ENCODE measurements at places on chromosomes 3 and 15. TPM values are rescaled to one million over a fixed set of nuclear protein-coding genes. Genes with fewer than 3 reads are reported as not detected.

MCF2L2 gene
- total RNA-seq, result 1.1 TPM

DNA sequence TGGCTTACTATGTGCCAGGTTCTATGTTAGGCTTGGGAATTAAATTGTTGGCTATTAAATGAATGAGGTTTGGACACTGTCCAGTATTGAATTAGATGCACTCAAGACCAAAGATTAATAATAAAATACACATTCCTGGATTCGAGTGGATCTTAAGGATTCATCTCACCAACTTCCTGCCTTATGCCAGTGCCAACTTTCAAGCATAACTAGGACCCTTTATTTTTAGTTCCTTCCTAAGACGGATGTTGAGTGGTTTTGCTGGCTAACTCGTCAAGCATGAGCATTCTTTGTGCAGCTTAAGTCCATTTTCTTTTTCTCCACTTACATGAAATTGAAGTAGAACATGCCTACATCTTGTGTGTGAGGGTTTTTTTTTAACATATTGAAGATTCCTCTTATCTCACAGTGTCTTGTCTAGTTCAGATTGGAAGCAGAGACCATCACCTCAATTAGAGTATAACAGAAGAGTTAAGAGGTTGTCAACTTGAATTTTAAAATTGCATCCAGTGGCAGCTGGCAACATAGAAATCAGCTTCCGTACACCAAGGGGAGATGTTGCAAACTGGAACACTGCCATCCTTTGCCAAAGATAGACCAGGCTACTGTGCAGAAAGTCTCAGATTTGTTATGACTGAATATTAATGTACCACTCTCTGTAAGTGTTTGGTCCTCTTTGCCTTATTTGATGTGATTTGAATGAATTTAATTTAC is 106.3 kb upstream of the BFSP2 start:
- H3K27ac ChIP-seq, result no peak overlapping the region
- H3K27me3 ChIP-seq, result no peaks in the 10 kb centered on the region
- H3K4me3 ChIP-seq, result no peak overlapping the region
- no peak for DNase-seq
- H3K4me1 ChIP-seq, result no peaks in the 10 kb centered on the region

RHCG gene
- 0.85 TPM for total RNA-seq

GRCh38 chr3:195246581-195246995 is 24.4 kb downstream of the XXYLT1 start:
- no peaks in the 10 kb centered on the region for H3K27me3 ChIP-seq
- peaks cover 18% of the 10 kb centered on the region for H3K4me1 ChIP-seq
- DNase-seq, result no peak
- no peaks in the 10 kb centered on the region for H3K36me3 ChIP-seq
- H3K27ac ChIP-seq, result no peak overlapping the region

SLC6A20 gene
- 0.42 TPM for total RNA-seq

- no peaks in the 10 kb centered on the region for H3K27me3 ChIP-seq
- H3K36me3 ChIP-seq, result no peaks in the 10 kb centered on the region
- H3K4me1 ChIP-seq, result no peaks in the 10 kb centered on the region
- H3K27ac ChIP-seq, result no peak overlapping the region
Observed at GRCh38 chr3:158780766-158781165, 21.1 kb upstream of the MFSD1 start.

ENTPD3 gene
- 1.0 TPM for total RNA-seq

DNA sequence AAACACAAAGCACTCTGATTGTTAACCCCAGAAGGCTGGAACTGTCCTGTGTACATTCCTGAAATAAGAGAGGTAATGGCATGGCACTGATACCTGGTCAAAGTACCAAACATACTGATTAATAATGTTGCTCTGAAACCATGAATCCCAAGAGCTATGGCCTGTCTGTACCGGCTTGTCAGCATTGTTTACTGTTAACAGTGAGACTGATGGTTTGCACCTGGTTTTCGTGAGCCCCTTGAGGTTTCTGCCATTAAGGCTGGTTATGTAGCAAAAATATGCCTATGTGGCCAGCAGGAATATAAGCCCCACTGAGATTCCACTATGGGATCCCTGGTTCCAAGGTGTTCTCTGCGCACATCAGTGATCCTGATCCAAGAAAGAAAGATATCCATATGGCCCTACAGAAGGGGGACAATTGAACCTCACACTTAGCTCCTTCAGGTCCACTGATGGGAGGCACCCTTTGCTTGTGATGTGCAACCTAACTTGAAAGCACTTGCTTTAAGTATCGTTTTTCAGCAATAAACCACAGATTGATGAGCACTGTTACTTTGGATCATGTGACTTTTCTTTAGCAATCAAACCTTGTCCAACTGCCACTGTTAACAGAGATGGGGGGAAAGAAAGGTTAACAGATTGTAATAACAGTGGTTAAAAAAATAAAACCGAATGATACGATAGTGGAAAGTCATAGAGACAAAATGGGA is 65.2 kb downstream of the TBL1XR1 start:
- H3K27ac ChIP-seq, result no peak overlapping the region
- H3K27me3 ChIP-seq, result no peaks in the 10 kb centered on the region
- H3K4me1 ChIP-seq, result peaks cover 2% of the 10 kb centered on the region
- peaks cover 4% of the 10 kb centered on the region for H3K36me3 ChIP-seq
- H3K4me3 ChIP-seq, result no peak overlapping the region

GRCh38 chr15:98676586-98677270 is 28.4 kb downstream of the IGF1R start:
- H3K27me3 ChIP-seq, result no peaks in the 10 kb centered on the region
- no peak overlapping the region for H3K4me3 ChIP-seq
- H3K27ac ChIP-seq, result no peak overlapping the region
- H3K4me1 ChIP-seq, result peaks cover 3% of the 10 kb centered on the region
- no peak for DNase-seq

SERPINI2 gene
- 0.19 TPM for total RNA-seq

DNA sequence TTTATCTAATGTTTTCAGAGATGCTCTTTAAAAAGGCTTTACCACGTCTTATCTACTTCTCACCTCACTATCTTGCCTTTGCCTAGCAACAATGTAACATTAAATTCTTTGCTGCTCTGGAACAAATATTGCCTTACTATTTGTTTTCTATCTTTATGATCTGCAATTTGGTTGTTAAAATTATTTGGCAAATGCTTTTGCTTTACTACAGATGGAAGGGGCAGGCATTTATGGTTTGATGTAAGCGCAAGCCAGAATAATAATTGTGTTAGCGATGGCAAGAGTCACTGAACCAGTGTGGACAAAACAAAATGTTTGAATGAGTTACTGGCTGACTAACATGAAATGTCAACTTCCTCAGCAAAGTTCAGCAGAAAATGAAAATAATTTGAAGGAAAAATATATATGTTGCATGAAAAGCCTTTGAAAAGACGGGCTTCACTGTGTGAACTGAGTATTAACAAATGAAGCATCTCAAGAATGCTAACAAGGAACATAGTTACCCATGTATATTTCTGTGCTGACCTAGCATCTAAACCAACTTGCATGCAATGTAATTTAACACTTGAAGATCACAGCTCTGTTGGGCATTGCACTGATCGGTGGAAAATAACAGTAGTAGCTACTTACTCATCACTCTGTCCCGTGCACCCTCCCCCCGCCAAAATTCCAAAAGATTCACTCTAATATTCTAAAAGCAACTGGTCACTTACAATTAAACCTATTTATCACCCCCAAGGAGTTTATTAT is 454.0 kb upstream of the ARHGEF26 start:
- DNase-seq, result no peak
- no peak overlapping the region for H3K4me3 ChIP-seq
- no peaks in the 10 kb centered on the region for H3K27me3 ChIP-seq

- peak; percentile 20 for DNase-seq
- no peak overlapping the region for H3K27ac ChIP-seq
- H3K4me1 ChIP-seq, result no peaks in the 10 kb centered on the region
- peaks cover 22% of the 10 kb centered on the region for H3K36me3 ChIP-seq
Observed at GRCh38 chr3:49841126-49841696, 15.2 kb downstream of the TRAIP start.

DNA sequence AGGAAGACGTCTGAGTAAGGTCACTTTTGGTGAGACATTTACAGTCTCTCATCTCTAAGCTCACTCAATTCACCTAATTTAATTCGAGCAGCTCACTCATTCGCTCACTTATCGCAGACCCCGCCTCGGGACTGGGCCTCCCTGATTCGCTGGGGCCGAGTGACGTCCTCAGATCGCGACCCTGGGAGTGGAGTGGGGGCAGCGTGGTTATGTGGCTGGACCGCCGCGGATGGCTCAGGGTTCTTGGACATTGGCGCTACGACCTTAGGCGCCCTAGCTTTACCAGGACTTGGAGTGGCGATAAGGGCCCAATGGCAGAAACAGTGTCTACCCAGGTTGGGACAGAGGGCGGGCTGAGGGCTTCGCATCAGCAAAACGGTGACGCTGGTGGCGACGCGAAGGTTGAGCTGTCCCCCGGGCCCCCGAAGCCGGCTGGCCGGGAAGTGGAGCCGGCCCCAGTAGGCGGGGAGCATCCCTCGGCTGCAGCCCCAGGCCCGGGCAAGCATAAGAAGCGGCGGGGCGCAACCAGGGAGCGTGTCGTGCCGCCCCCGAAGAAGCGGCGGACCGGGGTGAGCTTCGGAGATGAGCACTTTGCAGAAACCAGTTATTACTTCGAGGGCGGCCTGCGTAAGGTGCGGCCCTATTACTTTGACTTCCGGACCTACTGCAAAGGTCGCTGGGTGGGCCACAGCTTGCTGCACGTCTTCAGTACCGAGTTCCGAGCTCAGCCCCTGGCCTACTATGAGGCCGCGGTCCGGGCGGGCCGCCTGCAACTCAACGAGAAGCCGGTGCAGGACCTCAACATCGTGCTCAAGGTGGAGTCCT is at the start of gene RPUSD2:
TSS of gene RPUSD2 (plus strand) at position 171 of the 825 bp plus-strand sequence. CDS start at position 210, 39 bp downstream.
- H3K36me3 ChIP-seq, result peaks cover 25% of the 10 kb centered on the region
- no peaks in the 10 kb centered on the region for H3K27me3 ChIP-seq
- peak within 1 kb of the TSS; percentile 72 for H3K27ac ChIP-seq
- H3K4me1 ChIP-seq, result peaks cover 19% of the 10 kb centered on the region

- H3K27ac ChIP-seq, result no peak overlapping the region
- H3K36me3 ChIP-seq, result no peaks in the 10 kb centered on the region
Observed at GRCh38 chr15:80502782-80503181, 98.6 kb downstream of the ARNT2 start.

DNA sequence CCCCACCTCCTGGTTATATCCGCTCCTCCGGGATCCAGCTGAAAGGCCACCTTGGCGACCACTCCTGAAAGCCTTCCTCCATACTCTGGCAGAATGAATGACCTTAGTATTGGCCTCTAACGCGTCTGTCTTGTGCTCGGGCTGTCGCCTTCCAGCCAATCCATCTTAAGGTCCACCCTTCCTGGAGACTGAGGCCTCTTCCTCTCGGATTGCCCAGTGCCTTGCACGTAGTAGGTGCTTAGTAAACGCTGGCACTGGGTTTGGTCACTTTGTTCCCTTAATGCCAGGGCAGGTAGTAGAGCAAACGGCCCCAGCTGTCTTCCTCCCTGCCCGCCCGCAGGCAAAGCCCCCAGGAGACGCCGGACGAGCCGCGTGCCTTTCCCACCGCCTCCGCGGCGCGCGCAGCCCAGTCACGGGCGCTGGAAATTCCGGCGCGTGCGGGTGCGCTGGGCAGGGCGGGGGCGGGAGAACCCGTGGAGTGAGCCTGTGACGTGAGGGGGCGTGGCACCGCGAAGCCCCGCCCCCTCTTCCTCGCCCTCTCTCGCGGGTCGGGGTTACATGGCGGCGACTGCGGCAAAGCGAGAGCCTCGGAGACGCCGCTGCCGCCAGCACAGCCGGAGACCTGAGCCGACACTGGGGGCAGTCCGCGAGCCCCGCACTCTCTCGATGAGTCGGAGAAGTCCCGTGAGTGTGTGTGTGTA is at the start of gene MAPK6:
TSS of gene MAPK6 (plus strand) at position 527 of the 701 bp plus-strand sequence. CDS start 27,242 bp downstream, outside the sequence.
- peak; percentile 96 for DNase-seq
- H3K4me1 ChIP-seq, result peaks cover 12% of the 10 kb centered on the region
- peak within 1 kb of the TSS; percentile 86 for H3K4me3 ChIP-seq
- no peaks in the 10 kb centered on the region for H3K27me3 ChIP-seq

- peaks cover 18% of the 10 kb centered on the region for H3K4me1 ChIP-seq
- no peaks in the 10 kb centered on the region for H3K36me3 ChIP-seq
- H3K27me3 ChIP-seq, result no peaks in the 10 kb centered on the region
- DNase-seq, result no peak
- no peak overlapping the region for H3K4me3 ChIP-seq
Observed at GRCh38 chr15:56982987-56983386, 64.5 kb downstream of the TCF12 start.

- no peak overlapping the region for H3K27ac ChIP-seq
- H3K36me3 ChIP-seq, result no peaks in the 10 kb centered on the region
- no peaks in the 10 kb centered on the region for H3K4me1 ChIP-seq
- H3K27me3 ChIP-seq, result no peaks in the 10 kb centered on the region
- no peak for DNase-seq
Observed at GRCh38 chr3:115156046-115156654, 9.1 kb upstream of the ZBTB20 start.

DNA sequence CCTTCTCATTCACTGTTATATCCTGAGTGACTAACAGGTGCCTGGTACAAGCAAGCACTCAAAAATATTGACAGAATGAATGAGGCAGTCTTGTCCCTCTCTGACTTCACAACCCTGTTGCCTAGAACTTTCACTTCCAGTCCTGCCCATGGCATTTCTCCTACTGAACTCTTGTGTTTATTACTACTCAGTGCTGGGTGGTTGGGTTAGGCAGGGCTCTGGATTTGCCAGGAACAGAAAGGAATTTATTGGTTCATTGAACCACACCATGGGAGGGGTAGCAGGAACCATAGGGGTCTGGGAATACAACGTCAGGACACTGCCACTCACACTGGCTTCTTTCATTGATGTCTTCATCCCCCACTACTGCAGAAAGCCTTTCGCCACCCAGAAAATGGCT is 41.9 kb upstream of the SEMA4B start:
- no peak for DNase-seq
- no peaks in the 10 kb centered on the region for H3K4me1 ChIP-seq
- no peaks in the 10 kb centered on the region for H3K27me3 ChIP-seq

DNA sequence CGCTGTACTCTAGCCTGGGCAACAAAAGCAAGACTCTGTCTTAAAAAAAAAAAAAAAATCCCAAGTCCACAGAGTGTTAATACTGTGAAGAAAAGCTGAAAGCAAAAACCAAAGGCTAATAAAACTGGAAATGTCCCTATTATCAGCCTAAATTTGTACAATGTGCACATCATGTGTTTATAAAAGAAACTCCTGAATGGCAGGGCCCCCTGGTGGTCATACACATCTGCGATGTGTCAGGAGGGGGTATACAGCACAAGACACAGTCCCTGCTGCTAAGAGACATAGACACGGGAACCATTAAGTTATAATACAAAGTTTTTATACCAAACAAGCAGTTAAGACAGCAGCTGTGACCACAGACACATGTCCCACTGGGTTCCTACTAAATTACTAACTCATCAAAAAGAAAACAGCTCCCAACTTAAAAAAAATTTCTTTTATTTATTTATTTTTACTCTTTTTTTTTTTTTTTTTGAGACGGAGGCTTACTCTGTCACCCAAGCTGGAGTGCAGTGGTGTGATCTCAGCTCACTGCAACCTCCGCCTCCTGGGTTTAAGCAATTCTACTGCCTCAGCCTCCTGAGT is 31.0 kb downstream of the IDH2 start:
- no peaks in the 10 kb centered on the region for H3K27me3 ChIP-seq
- DNase-seq, result peak; percentile 77
- H3K36me3 ChIP-seq, result peaks cover 50% of the 10 kb centered on the region
- no peak overlapping the region for H3K4me3 ChIP-seq
- no peaks in the 10 kb centered on the region for H3K4me1 ChIP-seq

DNA sequence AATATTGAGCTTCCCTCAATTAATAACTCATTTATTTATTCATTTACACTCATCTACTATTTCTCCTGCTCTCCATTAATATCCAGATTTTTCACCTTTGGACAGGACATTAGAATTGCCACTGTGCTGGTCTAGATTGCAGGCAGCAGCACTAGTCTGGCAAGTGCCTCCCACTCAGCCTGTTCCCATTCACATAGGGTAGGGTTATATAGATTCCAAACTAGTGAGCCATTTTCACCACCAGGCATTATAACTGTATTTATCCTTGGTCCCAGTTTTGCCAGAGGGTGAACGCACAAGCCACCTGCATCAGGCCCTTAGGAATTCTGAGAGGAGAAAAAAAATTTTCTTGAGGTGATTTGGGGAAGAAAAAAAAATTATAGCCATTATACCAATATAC is 44.5 kb downstream of the ANAPC13 start:
- no peaks in the 10 kb centered on the region for H3K4me1 ChIP-seq
- H3K4me3 ChIP-seq, result no peak overlapping the region
- no peak overlapping the region for H3K27ac ChIP-seq

GUCA1C gene
- total RNA-seq, result not detected
